ENCODE measurements at places on chromosomes 11 and 22.

DNA sequence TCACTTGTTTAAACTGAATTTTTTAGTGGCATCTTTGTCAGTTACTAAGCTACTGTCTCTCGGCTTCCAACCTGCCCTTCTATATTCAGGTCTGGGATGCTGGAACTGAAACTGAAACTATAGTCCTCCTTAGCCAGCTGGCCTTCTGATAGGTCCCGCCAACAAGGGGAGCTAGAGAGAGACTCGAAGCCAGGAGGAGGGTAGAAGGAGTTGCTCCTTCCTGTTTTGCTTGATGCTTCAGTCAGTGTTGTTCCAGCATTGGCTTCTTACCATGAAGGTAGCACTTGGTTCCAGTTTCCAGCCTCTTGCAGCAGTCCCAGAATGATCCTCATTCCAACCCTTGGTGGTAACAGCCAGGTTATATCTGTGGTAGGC, 32.9 kb upstream of the HORMAD2 start:
- DNase-seq, result no peak

DNA sequence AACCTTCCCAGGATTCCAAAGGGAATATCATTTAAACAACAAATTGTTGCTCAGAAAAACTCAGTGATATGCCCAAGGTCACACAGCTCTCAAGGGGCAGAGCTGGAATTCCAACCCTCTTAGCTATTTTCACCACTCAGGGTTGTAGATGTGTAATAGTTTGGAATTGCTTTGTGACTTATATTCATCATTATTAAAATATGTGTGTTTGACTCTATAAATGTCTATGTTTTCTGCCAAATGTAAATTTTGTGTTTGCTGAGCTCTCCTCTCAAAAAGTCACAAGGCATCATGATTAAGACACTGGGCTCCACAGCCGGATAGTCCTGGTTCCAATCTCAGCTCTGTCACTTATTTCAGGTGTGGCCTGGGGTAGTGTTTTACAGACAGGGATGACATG, 407.3 kb downstream of the TMEM135 start:
- DNase-seq, result no peak

DNA sequence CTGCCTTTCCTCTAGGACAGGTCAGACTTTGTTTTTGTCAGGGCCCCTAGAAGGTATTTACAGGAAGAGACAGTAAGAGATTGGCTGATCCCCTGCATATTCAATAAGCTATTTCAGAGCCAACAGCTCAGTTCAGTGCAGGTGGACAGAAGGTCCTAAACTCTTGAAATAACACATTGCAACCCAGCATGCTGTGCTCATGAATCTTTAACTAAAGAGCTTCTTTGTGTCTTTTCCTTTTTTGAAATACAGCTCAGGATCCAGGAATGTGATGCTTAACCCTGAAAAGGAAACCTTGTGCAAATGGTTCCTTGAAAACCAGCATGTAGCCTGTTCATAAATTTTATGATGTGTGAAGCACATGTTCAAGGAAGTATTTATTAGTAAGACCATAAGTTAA, 43.9 kb downstream of the BBOX1 start:
- DNase-seq, result no peak

DNA sequence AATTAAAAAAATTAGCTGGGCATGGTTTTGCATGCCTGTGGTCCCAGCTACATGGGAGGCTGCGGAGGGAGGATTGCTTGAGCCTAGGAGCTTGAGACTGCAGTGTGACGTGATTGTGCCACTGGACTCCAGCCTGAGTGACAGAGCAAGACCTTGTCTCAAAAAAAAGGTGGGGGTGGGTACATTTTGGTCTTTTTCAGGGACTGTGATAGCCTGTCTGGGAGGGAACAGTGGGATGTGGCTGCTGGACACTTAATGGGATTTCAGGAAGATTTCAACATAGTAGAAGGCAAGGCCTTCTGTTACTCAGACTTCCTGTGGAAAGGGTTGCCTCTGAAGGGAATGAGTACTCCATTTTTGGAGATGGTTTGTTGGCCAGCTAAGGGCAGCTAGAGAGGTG, 40.6 kb downstream of the RELT start:
- no peak for DNase-seq

GRCh38 chr22:49016909-49017481, 810.7 kb downstream of the BRD1 start:
- no peak for DNase-seq

GRCh38 chr11:102552020-102552419, 21.5 kb upstream of the MMP7 start:
- no peak for DNase-seq

GRCh38 chr11:33329705-33330329, 72.6 kb downstream of the HIPK3 start:
- DNase-seq, result no peak

DNA sequence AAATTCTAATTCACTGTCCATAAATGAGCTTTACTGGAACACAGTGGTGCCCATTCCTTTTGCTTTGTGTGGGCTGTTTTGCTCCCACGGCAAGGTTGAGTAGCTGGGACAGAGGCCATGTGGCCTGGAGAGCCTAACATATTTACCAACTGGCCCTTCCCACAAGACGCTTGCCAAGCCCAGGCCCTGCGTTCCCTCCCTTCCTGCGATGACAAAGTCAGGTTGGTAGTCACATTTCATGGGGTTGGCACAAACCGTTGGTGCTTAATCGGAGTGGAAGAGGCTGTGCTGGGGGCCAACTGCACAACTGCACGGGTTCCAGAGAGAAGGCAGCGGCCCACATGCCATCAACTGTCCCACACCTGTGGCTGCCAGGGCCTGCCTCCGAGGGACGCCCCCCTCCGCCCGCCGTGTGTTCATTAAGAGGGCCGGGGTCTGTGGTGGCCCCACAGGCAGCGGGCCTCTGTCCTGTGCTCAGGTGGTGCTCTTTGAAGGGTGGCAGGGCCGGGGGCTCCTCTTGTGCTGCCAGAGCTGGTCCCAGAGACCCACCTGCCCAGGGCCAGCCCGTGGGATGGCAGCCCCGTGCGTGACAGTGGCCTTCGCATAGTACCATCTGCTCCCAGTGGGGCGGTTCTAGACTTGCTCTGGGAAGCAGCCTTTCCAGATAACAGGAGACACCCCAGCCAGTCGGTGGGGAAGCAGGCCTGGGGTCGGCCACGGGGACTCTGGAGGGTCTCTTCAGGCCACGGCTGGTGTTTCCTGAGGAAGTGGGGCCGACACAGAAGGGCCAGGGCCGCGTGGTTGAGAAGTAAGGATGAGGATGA, 81.5 kb upstream of the CLDN5 start:
- no peak for DNase-seq

DNA sequence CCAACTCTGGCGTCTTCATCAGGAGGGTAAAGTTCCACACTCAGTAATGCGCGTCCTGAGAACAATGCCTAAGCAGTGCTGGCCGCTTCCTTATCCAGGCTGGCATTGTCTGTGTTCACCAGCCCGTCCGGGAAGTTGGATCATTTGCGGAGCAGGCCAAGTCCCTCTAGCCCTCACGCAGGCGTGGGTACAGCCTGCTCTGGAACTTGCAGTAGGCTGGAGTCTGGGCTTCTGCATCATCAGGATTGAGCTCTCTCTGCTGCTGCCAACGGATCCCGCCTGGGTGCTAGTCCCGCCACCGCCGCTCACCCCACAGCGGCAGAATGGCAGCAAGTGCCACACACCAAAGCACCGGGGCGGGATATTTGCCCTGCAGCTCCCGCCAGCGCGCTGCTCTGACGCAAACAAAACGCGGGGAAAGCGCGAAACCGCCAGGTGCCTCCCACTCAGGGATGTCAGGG, 29.0 kb downstream of the GLYATL1 start:
- DNase-seq, result no peak

DNA sequence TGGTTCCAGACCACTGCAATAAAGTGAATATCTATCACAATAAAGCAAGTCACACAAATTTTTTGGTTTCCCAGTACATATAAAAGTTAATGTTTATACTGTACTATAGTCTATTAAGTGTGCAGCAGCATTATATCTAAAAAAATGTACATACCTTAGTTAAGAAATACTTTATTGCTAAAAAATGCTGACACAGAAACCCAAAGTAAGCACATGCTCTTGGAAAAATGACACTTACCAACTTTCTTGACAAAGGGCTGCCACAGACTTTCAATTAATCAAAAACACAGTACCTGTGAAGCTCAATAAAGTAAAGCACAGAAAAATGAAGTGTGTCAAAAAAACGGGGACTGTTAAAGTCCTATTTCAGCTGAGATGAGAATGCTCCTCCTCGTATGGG, 16.9 kb downstream of the CABIN1 start:
- no peak for DNase-seq

GRCh38 chr22:20401376-20402014, 7.5 kb downstream of the ZNF74 start:
- DNase-seq, result no peak

GRCh38 chr11:77687088-77687487, 49.5 kb upstream of the CLNS1A start:
- no peak for DNase-seq

- no peak for DNase-seq
Measured at GRCh38 chr11:121844016-121844415, 272.0 kb downstream of the BLID start.

- DNase-seq, result no peak
Measured at GRCh38 chr11:58027341-58027740, 3.4 kb upstream of the OR6Q1 start.

DNA sequence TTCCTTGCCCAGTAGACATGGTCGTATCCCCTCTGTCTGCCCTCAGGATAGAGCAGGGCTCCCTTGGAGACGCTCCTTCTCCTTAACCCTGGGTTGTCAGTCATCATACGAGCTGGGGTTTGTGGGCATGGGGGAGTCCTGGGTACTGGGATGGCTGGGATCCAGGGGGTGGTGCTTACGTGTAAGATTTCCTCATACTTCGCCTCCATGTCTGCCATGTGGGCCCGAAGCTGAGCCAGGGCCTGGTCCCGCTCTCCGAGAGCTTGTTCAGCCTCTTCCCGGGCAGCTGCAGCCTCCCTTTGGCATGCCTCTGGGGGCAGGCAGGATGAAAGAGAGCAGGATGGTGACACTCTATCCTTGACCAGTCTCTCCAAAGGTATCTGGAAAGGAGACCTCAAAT, 5.3 kb downstream of the NHERF4 start:
- DNase-seq, result no peak

DNA sequence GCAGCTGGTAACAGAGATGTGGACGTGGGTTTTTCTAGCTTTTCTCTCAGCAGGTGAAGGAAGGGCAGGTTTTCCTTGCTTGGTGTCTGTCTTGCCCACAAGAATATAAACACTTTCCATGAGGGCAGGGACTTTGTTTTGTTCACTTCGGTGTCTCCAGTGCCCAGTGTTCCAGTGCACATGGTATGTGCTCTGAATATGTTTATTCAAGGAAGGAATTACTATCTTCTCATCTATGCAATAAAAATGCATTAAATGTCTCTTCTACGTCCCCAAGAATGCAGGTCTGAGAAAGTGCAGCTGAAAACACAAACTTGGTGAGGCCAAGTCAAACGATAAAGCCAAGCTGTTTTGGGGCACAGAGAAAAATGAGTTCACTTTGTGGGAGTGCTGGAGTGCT, 56.3 kb upstream of the PLET1 start:
- DNase-seq, result no peak

DNA sequence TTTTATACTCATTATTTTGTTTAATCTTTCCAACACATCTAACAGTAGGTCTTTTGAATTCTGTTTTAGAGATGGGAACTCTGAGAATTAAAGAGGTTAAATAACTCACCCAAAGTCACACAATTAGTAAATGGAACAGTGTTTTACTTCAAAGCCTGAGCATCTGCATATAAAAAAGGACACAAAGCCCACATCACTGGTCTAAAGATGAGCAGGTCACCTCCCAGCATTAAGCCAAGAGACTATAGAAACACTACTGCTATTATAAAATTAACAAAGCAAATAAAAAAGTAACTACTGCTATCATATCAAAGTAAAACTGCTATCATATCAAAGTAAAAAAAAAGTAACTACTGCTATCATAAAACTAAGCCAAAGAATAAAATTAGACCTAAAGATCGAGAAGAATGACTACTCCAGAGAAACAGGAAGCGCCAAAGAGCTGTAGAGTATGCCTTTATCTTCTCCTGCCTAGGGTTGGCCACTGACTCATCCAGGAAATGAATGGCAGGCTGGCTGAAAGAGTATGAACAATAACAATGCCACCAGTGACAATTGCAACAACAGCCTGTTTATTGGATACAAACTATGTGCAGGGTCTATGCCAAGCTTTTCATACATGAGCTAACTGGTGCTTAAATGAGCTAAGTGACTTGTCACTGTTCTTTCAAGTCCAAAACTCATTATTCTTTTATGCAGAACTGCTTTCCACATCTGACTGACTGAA, 1153.0 kb upstream of the TENM4 start:
- DNase-seq, result no peak

GRCh38 chr11:130510407-130511006, 62.1 kb downstream of the ADAMTS15 start:
- DNase-seq, result no peak

- no peak for DNase-seq
Measured at GRCh38 chr22:27626675-27627443, 174.7 kb downstream of the MN1 start.

- no peak for DNase-seq
Measured at GRCh38 chr11:6417907-6418556, 862 bp downstream of the APBB1 start.

- peak; percentile 68 for DNase-seq
Measured at GRCh38 chr11:107957109-107957588, 28.9 kb downstream of the RAB39A start.

GRCh38 chr11:28566339-28567089, 458.3 kb downstream of the METTL15 start:
- DNase-seq, result no peak

GRCh38 chr11:130529366-130529765, 80.9 kb downstream of the ADAMTS15 start:
- DNase-seq, result no peak

DNA sequence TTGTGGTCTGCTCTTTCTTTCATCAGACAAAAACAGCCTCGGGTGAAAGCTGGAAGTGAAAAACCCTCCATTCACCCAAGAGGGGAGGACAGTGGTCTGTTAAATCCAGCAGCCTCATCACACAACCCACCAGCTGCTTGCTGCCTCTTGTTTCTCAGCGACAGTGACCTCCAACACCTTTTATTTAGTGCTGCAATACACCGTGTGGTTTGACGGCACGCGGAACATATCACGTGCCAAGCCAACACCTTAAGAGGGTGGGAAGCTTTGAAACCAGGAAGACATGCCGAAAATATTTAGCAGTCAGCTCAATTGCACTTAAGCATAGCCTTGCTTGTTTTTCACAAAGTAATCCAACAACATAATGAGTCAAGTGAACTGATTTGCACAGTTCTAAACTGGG, 39.8 kb upstream of the POGLUT3 start:
- no peak for DNase-seq

GRCh38 chr11:121318848-121319834, 26.6 kb downstream of the SC5D start:
- DNase-seq, result no peak

All from NCI-H524 treated with DMSO at 0.1 percent for 48 hours (cell line).